ENCODE measurements at places on chromosomes 3 and 15.
A peak's percentile ranks its signal among the peaks of the same experiment; 100 is the strongest.

DNA sequence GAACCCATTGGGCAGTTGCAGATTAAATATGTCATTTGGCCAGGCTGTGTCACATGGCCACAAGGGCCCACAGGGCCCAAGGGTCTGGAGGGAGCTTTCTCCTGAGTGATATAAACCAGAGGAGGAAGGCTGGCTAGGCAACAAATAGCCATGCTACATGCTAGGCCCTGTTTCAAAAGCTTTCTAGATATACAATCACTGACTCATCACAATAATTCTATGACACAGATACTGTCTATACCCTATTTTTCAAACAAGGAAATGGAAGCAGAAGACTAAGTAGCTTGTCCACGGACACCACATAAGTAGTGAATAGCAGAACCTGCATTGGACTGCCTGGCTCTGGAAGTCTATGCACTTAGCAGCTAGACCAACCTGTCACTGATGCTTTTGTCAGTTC is 625.4 kb downstream of the NTRK3 start:
- no peak for DNase-seq

DNA sequence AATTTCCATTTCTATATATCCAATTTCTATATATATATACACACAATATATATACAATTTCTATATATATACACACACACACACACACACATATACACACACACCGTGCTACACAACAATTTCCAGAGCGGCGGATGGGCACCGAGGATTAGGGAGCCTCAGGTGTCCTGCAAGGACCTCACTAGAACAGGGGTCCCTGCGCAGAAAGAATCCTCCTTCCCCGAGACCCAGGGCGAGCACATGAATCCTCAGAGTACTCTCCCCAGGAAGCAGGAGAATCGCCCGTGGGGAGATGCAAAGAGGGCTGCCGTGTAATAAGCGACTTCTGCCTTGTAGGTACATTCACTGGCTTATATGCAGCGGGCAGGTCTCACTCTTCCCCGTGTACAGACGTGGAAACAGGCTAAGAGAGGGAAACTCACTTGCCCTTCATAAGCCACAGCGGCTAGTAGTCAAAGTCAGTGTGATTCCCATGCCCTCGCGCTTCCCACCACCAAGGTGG is 467 bp downstream of the PIF1 start:
- no peak for DNase-seq

GRCh38 chr3:128317101-128317697 is 149.5 kb downstream of the DNAJB8 start:
- no peak for DNase-seq

DNA sequence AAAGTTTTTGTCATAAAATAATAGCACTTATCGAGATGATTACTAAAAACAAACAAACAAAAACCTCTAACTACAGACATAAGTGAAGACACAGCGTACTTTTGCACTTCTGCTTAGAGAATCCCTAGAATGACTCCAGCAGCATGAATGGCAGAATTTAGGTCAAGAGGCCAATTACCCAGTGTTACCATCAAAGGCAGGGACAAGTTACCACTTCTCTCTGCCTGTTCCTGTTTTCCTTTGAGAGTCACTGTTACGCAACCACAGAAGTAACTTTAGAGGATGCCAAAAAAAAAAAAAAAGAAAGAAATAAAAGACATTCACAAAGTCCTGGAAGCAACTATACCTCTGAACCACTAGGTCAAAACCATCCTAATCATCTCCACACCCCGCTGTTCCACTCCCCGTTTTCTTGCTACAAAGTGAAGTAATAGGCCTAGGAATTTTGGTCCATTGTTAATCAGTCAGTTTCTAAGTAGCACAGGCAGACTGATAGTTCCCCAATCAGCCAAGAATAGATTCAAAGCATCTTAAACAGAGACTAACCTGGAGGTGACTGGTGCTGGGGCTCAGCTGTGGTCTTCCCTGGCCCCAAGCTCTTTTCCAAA is 41.9 kb downstream of the FMN1 start:
- no peak for DNase-seq

DNA sequence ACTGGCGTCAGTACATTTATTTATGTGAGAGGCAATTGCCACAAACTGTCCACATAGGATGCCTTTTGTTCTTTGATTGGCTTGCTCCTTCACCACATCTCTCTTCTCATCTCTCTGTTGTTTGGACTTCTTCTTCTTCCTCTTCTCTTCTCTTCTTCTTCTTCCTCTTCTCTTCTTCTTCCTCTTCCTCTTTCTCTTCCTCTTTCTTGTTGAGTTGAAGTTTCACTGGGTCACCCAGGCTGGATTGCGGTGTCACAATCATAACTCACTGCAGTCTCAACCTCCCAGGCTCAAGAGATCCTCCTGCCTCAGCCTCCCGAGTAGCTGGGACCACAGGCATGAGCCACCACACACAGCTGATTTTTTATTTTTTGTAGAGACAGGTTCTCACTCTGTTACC is 67.7 kb upstream of the GSK3B start:
- DNase-seq, result no peak

DNA sequence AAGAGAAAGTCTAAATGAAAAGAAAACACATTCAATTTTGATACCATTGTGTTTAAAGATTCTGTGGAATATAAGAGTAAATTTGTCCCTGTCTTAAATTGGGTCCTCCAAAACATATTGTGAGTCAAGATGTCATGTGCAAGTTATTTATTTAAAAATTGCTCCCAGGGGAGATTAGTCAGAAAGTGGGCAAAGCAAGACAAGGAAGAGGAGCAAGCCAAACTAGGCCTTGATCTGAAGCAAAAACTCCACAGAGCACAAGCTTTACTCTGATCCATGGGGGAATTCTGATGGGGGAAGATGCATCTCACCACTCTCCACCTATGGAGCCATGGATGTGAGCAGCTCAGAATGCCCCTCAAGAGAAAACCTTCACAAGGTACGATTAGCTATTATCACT is 342.8 kb upstream of the IL12A start:
- DNase-seq, result no peak

DNA sequence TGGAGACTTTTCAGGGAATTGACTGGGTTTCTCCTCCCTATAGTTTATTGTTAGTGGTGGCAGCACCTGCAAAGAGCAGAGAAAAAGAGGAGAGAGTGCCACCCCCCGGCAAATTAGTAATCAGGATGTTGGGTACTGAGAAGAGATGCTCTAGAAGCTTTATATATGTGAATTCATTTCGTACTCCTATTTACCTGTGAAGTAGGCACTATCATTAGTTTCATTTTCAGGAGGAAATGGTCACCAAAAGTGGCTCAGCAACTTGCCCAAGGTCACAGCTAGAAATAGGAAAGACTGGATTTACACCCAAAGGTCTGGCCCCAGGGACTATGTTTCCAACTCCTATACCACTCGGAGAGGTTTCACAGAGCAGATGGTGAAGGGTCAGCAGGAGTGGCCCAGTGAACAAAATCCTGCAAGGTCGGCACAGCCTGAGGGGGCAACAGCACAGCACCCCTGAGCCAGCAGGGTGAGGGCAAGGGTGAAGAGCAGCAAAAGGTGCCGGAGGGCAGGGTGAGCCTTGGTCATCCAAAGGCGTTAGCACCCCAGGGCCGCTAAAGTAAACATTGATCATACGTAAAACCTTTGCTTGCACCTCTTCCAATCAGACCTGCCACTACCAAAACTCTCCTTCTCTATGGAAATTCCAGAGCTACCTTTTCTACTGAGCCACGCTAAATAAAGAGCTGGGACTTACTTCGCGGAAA is 23.6 kb downstream of the VGLL4 start:
- no peak for DNase-seq

DNA sequence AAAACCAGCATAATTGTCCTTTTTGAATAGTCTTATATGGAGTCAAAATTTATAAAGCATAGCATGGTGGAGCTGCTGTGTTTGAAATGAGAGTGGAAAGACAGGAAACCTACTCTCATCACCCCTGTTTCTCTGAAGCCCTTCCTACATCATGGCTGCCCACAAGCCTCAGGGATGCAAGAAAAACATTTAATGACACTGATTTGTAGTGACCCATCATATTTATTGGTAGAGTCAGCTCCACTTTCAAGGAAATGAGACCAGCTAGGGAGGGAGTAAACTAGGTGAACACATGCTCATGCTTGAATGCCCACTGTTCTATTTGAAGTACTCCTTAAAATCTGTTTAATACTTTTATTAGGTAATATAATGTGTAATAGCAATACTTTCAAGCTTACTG is 494.3 kb upstream of the KCNMB2 start:
- DNase-seq, result no peak

- DNase-seq, result no peak
These were observed 27.1 kb upstream of the TPRG1 start for GRCh38 chr3:189144645-189145044.

- no peak for DNase-seq
These were observed 64.5 kb downstream of the FLNB start for GRCh38 chr3:58072763-58073130.

GRCh38 chr3:72568083-72568482 is 280.2 kb downstream of the SHQ1 start:
- no peak for DNase-seq

GRCh38 chr15:73317651-73318462 is 50.9 kb downstream of the HCN4 start:
- no peak for DNase-seq

DNA sequence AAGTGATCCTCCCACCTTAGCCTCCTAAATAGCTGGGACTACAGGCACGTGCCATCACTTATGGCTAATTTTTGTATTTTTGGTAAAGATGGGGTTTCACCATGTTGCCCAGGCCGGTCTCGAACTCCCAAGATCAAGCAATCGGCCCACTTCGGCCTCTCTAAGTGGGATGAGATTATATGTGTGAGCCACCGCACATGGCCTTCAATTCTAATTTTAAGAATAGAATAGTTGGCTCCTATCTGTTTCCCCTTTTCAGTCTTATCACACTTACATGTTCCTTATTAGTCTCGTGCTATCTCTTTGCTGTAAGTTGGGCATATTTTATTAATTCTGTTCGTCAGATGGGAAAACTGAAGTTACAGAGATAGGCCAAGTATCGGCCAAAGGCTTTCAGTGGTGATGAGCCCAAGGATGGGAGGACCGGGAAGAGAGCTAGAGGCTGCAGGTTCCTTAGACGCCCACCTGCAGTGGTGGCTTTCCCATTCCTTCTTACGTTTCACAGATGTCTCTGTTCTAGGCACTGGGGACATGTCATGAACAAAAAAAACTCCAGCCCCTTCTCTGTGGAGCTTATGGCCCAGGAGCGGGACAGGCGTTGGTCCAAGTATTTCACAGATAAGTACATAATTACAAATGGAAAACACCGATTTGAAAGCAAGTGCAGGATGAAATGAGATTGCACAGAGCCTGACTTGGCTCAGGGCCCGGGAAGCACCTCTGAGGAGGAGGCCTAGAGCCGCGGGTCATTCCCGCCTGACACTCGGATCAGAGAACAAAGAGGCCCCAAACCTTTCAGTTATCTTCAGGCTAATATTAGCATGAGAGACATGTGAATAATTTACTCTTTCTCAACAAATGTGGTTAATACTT is 91.1 kb upstream of the KLF13 start:
- DNase-seq, result no peak

DNA sequence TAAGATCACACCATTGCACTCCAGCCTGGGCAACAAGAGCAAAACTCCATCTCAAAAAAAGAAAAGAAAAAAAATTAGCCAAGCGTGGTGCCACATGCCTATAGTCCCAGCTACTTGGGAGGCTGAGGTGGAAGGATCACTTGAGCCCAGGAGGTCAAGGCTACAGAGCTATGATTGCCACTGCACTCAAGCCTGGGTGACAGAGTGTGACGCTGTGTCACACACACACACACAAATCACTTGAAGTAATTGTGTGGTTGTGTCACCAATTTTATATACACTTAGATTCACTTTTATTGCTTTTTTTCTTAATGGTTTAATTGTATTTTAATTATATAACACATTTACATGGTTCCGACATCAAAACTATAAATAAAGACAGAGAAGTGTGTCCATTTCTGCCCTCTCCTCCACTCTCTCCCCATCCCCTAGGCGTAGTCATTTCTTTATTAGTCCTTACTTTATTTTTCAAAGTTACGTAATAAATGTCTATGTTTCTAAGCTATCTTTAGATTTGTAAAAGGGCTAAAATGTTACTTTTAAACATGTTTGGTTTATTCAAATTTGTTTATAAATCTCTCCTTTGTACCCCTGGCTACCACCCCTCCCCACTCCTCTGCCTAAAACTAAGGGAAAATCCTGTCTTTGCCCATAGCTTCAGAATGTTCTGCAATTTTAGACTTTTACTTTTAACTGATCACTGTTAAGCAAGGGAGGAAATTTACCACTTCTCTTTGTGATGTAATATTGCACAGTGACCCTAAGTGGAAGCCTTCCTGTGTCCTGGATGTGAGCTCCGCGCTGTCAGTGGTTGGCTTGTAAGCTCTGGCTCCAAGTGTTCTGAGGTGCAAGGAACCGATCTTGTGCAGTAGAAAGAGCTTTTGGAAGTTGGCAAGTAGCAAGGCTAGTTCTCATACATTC is 10.8 kb upstream of the VILL start:
- no peak for DNase-seq

- no peak for DNase-seq
These were observed 9.4 kb upstream of the MGLL start for GRCh38 chr3:127831723-127832172.

- DNase-seq, result no peak
These were observed 139.1 kb upstream of the LRIG1 start for GRCh38 chr3:66639809-66640356.

GRCh38 chr3:29441422-29441821 is 160.6 kb downstream of the RBMS3 start:
- no peak for DNase-seq

DNA sequence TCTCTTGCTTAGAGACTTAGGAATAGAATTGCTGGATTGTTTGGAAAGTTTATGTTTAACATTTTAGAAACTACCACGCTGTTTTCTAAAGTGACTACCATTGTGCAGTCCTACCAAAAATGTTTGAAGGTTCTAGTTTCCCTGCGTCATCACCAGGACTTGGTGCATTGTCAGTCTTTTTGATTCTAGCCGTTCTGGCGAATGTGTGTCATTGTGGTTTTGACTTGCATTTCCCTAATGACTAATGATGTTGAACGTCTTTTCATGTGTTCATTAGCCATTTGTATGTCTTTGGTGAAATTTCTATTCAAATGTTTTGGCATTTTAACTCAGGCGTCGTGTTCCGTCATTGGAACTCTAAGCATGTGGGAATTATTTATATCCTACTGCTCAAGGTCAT is 58.0 kb downstream of the CHD2 start:
- peak; percentile 11 for DNase-seq

DNA sequence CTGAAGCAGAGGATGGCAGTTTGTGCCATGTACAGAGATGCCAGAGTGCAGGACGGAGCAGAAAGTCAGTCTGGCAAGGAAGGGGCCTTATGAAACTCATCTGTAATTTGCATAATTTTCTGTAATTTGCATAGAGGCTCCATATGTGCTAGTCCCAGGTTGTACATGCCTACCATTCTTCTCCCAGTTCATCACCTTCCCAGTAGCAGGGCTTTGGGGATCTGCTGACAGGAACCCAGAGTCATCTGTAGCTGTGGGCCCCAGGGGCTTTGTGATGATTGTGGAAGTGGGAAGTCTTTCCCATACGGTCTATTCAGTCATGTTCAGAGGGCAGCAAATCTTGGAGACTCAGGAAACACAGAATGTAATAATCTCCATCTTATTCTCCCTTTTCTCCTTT is 42.4 kb upstream of the SIAH2 start:
- no peak for DNase-seq
